Activated CD4-positive, alpha-beta T cell treated with anti-CD3 and anti-CD28 coated beads, Interleukin-2, amount 50 U/mL, for 24 hours (primary cell): ENCODE measurements at places on chromosomes 7 and 10.

DNA sequence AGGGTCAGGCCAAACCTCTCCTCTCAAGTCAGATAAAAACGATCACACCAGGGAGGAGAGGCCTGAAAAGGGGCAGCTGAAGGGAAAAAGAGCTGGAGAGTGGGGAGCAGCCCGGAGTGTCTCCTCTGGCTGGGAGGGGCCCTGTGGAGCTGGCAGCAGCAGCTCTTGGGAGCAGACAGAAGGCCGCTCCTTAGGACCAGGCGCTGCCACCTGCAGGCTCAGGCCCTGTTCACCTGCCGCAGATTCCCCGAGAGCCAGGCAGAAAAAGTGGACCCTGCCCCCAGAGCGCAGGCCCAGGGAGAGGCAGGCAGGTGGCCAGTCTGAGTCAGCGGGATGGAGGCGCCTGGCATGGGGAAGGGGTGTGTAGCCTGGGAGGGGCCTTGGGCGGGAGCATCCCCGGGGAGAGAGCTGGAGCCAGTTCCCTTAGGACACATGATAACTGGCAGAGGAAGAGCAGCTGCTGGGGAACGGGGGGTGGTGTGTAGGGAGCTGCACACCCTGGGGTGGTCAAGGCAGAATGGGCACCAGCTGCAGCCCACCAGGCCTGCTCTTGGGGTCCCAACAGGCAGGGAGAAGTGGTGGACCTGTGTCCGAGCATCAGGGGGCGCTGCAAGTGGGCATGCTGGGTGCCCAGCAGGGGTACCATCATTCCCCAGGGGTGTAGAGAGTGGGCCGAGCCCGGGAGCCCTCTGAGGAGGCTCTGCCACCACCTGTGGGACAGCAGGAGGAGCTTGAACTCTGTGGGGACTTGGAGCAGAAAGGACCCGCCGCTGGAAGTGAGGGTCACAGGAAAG is 177.2 kb upstream of the RHEB start:
- no peak for DNase-seq

- DNase-seq = no peak
These were observed 19.2 kb downstream of the TECPR1 start for GRCh38 chr7:98232799-98233198.

GRCh38 chr7:151795168-151795811 is 81.6 kb downstream of the PRKAG2 start:
- peak; percentile 54 for DNase-seq

- no peak for DNase-seq
These were observed 131.6 kb upstream of the TMEM72 start for GRCh38 chr10:44779511-44779910.

GRCh38 chr7:134495546-134495945 is 31.8 kb upstream of the AKR1B10 start:
- DNase-seq = no peak
